ENCODE measurements at places on chromosomes 6 and 20.

GRCh38 chr20:44104798-44105517 is 82.0 kb downstream of the JPH2 start:
- DNase-seq, result no peak

DNA sequence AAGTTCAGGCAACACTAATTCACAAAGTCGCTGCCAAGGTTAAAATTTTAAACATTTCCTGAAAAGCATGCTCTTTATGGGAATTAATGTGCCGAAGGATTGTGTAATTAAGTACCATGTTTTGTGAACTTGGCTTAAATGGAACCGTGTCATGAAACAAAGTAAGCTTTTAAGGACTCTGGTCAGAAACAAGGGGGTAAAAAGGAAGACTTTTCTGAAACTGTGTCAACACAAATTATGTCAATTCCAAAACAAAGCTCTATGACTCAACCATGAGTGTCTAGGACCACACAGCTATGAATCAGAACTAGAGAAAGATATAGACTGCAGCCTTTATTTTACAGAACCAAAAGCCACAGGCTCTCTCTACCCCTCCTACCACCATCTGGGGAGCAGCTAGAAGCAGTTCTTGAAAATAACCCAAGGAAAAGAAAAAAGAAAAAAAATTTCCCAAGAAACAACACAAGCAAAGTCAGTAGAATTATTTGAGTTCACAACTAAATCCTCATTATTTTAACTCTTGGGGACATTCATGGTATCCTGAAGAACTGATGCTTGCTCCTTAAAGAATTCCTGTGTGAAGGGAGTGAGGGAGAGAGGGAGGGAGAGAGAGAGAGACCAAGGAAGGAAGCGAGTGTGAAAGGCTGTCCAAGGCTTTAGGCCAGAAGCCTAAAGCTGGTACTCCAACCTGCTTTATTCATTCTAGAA is 81.9 kb downstream of the ZMYND8 start:
- no peak for DNase-seq

DNA sequence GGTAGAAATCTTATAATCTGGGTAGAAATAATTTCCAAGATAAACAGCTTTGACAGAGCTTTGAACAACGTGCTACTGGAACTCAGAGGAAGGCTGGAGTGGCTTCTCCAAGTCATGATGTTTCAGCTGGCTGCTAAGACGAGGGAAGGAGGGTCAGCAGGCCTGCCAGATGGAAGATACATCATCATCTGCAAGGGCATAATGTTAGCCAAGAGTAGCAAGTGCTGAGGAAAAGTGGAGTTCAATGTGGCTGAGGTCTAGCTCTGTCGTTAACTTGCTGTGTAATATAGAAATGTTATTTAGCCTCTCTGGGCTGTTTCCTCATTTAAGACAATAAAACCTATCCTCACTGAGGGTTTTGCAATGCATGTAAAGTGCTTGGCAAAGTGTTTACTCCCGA is 35.1 kb downstream of the RGS17 start:
- no peak for DNase-seq

GRCh38 chr6:9520417-9521151 is 894.3 kb downstream of the TFAP2A start:
- DNase-seq, result no peak

DNA sequence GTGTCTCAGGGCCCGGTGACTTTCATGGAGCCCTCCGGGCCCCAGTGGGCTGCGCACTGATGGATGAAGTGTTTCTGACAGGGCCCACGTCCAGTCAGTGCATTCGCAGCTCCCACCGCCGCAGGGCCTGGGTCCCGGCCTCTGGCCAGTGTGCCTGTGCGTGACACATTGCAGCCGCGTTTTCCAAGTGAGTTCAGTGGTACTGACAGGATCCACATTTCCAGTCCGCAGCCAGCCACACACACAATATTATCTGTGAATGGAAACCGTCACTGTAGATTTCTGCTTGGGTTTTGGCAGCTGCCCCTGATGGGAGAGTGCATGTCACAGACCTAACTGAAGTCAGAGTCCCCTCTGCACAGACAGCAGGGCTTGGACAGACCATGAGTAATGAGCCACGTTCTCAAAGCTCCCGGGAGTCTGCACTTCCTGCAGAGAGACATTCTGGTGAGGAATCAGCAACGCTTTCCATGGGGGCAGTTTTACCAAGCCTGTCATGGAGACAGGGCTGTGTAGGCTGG is 171.4 kb downstream of the MYLK4 start:
- DNase-seq, result no peak

- DNase-seq, result no peak
These were observed 42.6 kb downstream of the TBC1D7 start for GRCh38 chr6:13285705-13286104.

GRCh38 chr6:31657406-31658157 is 1.9 kb downstream of the APOM start:
- DNase-seq, result no peak

DNA sequence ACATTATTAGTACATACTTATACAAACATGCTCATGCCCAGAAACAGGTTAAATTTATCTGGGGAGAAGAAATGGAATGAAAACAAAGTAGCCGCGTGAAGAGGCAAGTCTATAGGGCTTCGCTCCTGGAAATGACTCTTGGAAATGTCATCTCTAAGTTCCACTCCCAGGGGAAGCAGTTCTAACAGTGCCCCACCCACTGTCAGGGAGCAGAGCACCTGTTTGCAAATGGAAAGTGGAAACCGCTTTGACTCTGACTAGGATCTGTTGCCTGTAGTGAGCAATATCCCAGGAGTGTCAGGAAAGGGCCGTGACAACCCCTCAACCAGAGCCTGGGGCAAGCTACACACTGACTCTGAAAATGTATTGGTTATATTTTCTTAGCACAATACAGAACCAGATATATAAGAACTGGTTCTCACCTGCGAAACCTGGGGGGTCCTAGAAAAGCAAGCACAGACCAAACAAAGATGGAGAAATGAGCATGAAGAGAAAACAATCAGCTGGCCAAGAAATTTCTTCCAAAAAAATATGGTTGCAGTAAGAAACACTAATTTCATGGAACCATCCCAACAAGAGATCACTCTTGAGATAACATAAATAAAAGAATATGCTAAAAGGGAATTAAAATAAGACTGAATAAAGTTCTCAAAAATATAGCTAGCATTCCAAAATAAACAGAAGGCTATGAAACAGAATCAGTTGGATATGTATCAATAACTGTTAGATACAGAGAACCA is 47.5 kb upstream of the CRISP1 start:
- DNase-seq, result no peak

DNA sequence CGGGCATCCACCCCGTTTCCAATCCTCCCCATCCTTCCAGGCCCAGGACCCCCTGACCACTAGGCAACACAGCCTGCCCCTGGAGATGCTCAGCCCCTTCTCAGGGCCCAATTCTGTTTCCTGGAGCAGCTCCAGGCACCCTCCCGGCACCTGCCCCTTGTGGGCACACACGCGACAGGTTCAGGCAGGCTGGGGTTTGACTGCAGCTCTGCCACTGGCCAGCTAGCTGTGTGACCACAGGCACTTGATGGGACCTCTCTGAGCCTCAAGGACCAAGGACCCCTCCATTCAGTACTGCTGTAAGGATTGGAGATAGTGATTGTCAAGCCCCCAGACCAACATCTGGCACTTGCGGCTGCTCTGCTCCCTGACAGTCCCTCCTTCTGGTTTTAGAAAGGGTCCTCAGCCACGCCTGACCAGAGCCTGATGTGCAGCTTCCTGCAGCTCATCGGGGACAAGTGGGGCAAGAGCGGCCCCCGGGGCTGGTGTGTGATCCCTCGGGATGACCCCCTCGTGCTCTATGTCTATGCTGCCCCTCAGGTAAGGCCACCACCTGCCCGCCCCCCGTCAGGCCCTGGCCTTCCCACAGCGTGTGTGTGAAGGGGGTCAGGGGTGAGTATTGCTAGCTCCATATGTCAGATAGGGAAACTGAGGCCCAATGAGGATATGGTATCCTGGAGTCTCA is 21.7 kb downstream of the FGD2 start:
- DNase-seq, result no peak

GRCh38 chr6:1502041-1502440 is 107.7 kb upstream of the FOXC1 start:
- DNase-seq, result no peak

DNA sequence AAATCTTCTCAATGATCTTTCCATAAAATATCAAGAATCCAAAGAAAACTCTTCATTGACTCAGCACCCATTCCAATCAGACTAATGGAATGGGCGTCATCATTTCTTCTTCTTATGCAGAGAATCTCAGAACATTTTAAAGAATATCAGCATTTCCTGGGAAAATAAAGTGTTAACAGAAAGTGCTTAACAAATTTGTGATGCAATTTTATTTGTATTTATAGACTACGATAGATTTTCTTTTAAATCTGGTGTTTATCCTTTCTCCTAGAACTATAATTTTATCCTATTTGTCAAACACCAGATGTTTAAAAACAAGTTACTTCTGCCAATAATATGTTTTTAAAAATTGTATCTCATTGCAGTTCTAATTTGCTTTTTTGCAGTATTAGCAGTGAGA is 330.7 kb downstream of the COL12A1 start:
- no peak for DNase-seq

- DNase-seq, result no peak
These were observed 80.6 kb downstream of the ATG5 start for GRCh38 chr6:106244931-106245330.

DNA sequence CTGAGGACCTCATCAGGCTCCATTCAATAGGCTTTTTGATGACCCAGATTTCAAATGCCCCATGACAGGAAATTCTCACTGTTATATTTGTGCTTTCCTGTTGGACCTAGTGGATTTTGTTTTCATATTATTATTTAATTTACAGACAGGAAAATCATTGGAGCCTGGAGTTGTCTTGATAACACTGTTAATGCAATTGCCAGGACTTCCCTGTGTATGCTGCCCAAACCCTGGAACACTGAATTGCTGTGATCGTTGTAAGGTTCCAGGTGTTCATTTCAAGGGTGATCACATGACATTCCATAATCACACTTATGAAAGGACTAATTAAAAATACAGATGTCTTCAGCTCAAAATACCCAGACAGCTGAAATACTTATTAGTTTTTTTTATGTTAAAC is 783.2 kb downstream of the DHX35 start:
- DNase-seq, result no peak

DNA sequence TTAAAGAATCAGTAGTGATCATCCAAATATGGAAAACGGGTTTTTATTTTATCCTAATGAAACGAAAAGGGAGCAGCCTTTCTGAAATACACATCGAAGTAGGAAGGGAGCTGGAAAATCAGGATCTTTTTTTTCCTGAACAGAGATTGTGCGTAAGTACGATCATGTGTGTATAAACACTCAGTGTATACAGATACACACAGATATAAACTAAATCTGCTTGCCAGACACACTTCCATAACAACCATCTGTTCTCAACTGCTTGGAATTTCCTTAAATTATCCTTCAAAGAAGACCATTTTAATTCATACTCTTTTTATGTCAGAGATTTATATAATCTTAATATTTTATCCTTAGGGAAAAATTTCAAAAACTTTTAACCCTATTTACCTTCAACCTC is 110.7 kb downstream of the CHD6 start:
- no peak for DNase-seq

DNA sequence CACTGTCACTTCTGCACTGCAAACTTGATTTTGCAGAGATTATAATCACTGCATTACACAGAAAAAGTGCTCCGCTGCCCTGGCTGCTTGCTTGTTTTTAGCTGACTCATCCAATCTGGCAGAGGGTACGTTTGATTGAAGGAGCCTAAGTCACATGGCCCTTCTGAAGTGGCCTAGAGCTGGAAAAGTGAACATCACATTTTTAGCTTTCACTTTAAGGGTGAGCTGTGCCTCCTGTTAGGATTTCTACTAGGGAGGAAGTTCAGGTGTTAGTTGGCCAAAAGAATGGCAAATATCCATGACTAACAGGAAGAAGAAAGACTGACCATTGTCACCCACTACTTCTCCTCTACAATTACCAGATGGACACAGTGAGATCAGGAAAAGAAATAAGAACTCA is 889.1 kb upstream of the MAP3K7 start:
- no peak for DNase-seq

DNA sequence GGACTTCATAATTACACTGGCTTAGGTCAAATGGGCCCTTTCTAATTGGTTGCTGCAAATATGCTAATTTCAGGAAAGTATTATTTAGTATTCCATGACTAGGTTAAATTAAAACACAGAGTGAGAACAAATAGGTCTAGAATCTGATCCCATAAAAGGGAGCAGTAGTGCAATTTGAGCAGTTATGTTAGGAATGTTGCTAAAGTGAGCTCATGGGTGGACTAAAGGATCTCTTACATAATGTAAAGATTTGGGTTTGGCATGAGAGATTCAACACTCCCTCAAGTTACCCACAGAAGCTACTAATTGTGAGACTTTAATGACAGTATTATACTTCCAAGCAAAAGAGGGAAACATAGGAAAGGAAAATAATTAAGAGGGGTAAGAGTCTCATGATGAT is 109.1 kb downstream of the C6orf58 start:
- DNase-seq, result no peak

GRCh38 chr20:59434960-59435359 is 134.5 kb downstream of the EDN3 start:
- DNase-seq, result no peak

DNA sequence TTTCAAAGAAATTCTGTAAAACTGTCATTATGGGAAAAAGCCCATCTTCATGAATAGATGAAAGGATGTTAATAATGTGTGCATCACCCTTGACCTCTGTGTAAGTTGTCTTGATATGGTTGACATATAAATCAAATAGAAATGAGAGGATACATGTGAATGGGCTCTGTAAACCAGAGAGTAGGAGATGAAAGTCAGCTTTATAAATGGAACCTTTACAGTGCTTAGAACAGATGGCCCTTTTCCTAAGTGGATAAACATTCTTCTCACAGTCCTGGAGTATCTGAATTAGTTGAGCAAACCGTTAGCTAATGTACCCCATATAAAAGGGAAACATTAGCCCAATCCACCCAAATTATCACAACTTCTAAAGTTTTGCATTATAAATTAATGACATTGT is 57.5 kb downstream of the MYLK4 start:
- DNase-seq, result no peak

DNA sequence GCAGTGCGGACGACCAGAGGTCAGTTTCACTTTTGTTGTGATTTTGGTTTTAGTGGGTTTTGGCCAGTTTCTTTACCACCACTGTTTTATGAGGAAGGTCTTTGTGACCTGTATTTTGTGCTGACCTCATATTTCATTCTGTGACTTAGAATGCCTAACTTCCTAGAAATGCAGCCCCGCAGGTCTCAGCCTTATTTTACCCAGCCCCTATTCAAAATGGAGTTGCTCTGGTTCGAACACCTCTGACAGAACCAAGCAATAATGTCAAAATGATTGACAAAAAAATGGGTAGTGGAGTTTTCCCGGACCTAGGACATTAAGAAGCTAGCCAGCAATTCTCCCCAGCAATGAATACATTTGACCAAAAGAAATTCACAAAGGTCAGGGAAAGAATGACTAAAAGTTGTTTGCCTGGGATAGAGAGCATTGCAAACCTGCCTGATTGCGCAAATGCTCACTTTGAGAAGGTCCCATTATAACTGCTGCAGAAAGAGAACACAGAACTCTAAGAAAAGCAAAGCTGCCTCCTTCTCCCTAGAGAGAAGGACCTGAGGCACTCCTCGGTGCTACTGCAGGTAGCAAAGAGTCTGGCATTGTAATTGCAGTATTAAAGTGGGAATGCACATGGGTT is 288.8 kb downstream of the ADGB start:
- no peak for DNase-seq
